ENCODE measurements at places on chromosomes 7 and 10.
A peak's percentile ranks its signal among the peaks of the same experiment; 100 is the strongest.

DNA sequence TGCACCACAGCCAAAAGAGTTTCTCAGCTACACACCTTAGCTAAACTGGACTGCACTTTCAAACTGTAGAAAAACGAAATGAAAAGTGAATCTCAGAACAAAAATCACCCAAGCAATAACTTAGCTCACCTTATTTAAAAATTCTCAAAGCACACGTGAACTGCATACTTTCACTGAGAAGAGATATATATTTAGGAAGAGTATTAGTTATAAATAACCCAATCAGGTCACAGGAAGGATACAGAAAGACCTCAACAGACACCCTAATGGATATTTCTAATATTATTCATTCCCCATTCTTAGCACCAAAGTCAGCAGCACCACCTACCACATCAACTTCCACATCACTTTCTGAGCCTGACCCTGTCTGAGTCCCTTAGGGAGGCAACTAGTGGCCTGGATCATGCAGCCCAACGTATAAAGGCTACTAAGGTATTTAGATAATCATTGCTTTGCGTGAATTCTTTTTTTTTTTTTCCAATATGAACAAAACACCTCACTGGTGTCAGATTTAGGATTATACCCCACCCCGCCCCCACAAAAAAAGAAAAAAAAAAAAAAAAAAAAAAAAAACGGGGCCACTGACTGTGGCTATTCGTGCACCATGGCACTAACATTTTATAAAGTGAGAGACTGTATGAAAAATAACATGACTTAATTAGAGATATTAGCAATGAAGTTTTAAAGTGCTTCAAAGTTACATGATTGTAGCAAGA, 2.6 kb downstream of the ABI1 start:
- no peak for DNase-seq

- no peak for DNase-seq
Measured at GRCh38 chr10:60236869-60237524, 152.7 kb downstream of the ANK3 start.

GRCh38 chr7:91285696-91286355, 21.6 kb downstream of the FZD1 start:
- DNase-seq = no peak

DNA sequence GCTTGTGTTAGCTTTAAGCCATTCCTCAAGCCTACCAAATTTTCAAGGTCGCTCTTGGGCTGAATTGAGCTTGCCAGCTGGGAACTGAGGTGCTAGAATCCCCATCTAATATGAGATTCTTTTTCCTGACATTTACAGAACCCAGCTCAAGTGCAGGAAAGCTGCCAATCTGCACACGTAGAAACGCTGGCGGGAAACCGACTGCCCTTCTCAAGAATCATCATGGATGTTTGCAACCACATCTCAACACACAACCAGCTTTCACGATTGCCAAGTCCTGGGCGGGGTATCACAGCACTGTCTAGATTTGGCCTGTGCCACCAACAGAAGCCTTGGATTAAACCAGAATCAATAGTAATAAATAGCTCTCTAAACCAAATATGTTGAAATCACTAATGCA, 203.7 kb downstream of the DIP2C start:
- DNase-seq = no peak

GRCh38 chr10:96642973-96643372, 56.2 kb upstream of the TM9SF3 start:
- peak; percentile 58 for DNase-seq

GRCh38 chr10:35637462-35637861, 4.6 kb downstream of the FZD8 start:
- no peak for DNase-seq

DNA sequence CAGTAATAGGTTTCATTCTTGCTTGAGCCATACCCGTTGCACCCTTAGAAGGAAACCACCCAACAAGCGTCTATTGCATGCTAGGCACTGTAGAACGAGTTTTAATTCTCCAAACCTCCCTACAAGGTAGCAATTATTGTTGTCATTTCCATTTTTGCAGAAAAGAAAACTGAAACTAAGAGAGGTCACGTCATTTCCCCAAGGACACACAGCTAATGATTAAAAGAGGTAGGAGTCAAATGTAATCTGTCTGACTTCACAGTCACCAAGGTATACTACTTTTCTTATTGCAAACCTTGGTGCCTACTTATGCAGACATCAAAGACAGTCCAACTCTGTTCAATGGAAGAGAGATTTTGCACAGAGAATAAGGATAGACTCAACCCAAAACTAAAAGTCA, 49.1 kb upstream of the C1QL3 start:
- DNase-seq = no peak

DNA sequence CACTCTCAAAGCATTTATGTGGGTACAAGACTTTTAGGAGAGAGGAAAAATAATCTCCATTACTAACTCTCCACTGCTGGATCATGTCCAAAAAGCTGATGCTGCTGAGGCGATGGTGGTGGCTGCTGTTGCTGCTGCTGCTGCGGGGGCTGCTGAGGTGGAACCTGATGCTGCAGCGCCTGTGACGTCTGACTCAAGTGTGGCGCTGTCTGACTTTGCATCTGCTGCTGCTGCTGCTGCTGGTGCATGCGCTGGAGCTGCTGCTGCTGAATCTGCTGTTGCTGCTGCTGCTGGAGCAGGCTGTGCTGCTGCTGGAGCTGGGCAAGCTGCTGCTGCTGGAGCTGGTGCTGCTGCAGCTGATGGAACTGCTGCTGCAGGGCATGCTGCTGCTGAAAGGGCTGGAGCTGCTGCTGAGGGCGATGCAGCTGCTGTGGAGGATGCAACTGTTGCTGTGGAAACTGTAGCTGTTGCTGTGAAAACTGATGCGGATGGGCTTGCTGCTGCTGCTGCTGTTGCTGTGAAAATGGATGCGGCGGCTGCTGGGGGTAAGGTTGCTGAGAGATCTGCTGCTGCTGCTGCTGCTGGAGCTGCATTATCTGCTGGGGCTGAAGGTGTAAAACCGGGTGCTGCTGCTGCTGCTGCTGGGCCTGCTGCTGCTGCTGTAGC, 34.5 kb downstream of the PAXIP1 start:
- peak; percentile 45 for DNase-seq

DNA sequence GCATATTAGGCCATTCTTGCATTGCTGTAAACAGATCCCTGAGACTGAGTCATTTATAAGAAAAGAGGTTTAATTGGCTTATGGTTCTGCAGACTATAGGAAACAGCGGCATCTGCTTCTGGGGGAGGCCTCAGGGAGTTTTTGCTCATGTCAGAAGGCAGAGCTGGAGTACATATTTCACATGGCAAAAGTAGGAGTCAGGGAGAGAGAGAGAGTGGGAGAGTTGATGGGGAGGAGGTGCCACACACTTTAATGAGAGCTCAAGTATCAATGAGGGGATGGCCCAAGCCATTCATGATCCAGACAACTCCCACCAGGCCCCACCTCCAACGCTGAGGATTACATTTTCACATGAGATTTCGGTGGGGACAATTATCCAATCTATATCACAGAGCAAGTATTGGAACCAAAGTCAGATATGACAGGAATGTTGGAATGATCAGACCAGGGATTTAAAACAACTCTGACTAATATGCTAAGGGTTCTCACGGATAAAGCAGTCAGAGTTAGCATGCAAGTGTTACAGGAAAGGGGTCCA, 795.3 kb upstream of the CELF2 start:
- DNase-seq = no peak

DNA sequence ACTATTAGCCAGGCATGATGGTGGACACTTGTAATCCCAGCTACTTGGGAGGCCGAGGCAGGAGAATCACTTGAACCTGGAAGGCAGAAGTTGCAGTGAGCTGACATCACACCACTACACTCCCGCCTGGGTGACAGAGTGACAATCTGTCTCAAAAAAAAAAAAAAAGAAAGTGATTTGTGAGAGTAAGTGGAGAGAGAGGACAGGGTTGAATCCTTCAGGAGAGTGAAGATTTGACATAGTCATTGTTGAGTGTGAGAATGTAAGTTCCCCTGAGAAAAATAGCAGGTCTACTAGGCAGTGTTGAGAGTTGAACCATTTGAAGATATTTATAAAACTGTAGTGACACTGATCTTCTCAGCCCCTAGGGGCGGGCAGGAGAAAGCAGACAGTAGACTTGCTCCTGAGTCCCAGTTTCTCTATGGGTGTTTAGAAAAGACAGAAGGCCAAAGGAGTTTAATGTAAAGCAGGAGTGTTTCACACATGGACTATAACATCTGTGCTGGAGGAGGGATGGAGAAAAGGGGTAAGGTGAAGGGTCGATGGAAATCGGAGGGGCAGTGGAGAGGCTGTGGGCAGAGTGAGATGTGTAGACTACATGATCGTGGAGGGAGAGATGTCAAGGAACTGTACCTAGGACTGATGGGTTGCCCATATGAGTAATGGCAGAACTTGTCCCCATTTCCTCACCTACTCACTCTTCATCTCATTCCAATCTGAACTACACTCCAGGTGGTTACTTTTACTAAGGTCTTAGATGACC, 13.7 kb upstream of the LAMB4 start:
- no peak for DNase-seq

DNA sequence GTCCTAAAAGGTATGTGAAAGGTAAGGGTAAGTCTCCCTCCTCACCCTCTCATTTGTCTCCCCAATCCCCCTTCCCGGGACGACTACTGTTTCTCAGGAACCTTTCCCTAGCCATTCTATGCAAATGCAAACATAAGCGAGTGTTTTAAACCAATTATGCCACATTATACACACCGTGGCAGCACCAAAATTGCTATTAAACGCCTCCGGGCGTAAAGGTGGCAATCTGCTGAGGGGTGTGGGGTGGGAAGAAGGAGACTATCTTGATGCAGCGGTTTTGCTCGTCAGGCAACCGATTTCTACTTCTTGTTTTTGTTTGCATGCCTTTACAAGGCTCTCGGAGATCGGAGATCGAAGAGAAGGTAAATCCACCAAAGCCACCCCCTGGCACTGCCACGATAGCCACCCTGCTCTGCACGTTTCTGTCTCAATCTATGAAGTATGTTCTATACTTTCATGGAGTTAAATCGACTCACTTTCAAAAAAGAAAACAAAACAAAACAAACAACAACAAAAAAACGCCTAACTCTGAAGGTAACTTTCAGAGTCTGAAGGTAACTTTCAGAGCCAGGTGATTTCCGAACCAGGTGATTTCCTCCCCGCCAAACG, 46.0 kb upstream of the CDK1 start:
- no peak for DNase-seq

- DNase-seq = peak; percentile 47
Measured at GRCh38 chr7:116876664-116877442, 14.5 kb downstream of the CAPZA2 start.

GRCh38 chr10:52347327-52347667, 33.2 kb downstream of the DKK1 start:
- DNase-seq = no peak

GRCh38 chr7:64904008-64904407, 935 bp downstream of the ZNF273 start:
- no peak for DNase-seq

GRCh38 chr10:130498042-130498441, 361.9 kb downstream of the GLRX3 start:
- DNase-seq = no peak

GRCh38 chr10:114879541-114880158, 58.1 kb downstream of the FHIP2A start:
- peak; percentile 60 for DNase-seq

GRCh38 chr7:148914208-148914777, 30.2 kb upstream of the EZH2 start:
- no peak for DNase-seq

DNA sequence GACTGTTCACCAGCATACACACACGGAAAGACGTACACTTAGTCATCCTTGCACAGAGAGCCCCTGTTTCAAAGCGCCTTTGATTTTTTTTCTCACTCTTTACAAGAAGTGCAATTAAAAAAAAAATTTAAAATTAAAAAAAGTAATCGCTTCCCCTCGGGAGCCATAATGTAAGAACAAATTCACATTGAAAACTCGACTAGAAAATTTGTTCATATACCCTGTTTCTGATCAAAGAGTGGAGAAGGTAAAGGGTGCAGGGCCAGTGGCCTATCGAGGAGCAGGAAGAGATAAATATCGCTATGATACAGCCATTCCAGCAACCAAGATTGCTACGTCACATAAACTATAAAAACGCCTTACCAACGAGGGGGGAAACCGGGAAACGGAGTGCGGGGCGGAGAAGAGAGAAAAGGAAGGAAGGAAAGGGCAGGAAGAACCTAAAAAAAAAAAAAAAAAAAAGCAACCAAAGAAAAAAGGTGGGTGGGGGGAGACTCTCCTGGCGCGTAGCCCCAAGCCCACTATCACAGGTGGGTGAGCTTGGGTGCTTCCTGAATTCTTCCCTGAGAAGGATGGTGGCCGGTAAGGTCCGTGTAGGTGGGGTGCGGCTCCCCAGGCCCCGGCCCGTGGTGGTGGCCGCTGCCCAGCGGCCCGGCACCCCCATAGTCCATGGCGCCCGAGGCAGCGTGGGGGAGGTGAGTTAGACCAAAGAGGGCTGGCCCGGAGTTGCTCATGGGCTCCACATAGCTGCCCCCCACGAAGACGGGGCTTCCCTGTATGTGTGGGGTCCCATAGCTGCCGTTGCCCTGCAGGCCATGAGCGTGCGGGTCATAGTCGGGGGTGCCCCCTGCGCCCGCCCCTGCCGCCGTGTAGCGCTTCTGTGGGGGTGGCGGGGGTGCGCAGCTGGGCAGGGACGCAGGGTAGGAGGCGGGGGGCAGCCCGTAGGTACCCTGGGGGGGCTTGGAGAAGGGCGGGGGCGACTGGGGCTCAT, 5.2 kb upstream of the HOXA2 start:
- DNase-seq = no peak

- DNase-seq = no peak
Measured at GRCh38 chr10:85787881-85788280, 578.7 kb downstream of the GRID1 start.

GRCh38 chr7:39624935-39625694, 1.7 kb downstream of the RALA start:
- no peak for DNase-seq

- DNase-seq = no peak
Measured at GRCh38 chr10:59126261-59126660, 50.2 kb upstream of the PHYHIPL start.

- DNase-seq = peak; percentile 29
Measured at GRCh38 chr10:124091646-124092249, 1.6 kb downstream of the CHST15 start.

- DNase-seq = no peak
Measured at GRCh38 chr7:2637505-2638223, 5.9 kb downstream of the TTYH3 start.

DNA sequence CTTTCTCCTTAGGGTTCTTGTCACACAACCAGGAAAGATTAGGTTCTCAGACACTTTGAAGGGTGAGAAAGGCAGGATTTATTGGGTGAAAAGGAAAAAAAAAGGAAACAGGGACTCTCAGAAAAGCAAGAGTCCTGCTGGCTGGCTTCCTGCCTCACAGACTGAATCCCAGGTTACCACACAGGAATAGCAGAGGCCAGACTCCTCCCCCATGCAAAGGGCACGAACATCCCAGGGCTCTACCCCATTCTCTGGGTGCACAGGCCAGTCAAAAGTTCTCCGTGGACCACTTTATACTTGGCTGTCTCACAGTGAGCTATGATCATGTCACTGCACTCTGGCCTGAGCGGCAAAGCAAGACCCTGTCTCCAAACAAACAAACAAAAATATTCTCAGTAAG, 42.6 kb downstream of the HOXA1 start:
- DNase-seq = no peak
